LNCaP clone FGC (cell line): ENCODE measurements at places on chromosomes 13 and 19.

- no peak for DNase-seq
Measured at GRCh38 chr13:49326222-49326917, 78.6 kb downstream of the CDADC1 start.

GRCh38 chr13:54078271-54078870, 1049.8 kb downstream of the OLFM4 start:
- no peak for DNase-seq

DNA sequence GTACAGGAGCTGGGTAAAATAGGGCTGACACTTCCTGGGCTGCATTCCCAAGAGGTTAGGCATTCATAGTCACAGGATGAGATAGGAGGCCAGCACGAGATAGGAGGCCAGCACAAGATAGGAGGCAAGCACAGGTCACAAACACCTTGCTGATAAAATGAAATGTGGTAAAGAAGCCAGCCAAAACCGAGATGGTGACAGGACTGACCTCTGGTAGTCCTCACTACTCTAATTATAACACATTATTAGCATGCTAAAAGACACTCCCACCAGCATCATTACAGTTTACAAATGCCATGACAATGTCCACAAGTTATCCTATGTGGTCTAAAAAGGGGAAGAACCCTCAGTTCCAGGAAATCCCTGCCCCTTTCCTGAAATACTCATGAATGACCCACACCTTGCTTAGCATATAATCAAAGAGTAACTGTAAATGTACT, 20.9 kb upstream of the IGSF23 start:
- no peak for DNase-seq

- no peak for DNase-seq
Measured at GRCh38 chr19:39129116-39129515, 3.5 kb downstream of the PAK4 start.

DNA sequence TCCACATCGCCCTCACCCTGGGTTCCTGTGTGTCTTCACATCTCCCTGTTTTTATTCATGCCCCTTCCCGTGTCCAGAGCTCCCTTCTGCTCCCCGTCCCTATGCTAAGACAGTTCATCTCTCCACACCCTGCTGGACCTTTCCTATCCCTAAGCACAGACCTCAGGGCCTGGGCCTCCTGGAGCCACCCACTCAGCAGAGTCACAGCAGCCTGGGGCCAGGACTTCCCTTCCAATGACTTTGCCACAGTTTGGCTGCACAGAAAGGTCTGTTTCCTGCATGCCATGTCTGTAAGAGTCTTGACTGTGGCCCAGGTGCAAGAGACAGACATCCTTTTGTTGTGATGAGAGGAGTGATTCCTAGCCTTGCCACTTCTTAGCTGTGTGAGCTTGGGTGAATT, 470.7 kb downstream of the TSHZ3 start:
- DNase-seq: no peak

DNA sequence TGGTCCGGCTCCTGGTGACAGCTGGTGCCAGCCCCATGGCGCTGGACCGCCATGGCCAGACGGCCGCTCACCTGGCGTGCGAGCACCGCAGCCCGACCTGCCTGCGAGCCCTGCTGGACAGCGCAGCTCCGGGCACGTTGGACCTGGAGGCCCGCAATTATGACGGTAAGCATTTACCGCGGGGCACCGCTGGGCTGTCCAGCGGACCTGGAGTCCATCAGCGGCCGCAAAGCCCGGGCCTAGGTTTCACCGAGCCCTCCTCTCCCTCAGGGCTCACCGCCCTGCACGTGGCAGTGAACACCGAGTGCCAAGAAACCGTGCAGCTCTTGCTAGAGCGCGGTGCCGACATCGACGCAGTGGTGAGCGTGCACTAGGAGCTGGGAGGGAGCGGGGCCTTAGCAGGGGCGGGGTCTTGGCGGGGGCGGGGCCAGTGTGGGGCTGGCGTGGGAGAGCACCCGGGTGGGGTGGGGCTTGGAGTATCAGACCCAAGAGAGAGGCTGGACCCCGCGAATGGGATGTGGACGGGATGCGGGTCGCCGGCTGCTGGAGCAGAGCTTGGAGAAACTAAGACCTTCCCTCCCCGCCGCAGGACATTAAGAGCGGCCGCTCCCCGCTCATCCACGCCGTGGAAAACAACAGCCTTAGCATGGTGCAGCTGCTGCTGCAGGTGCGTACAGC, 8.7 kb downstream of the BCL3 start:
- DNase-seq: no peak

DNA sequence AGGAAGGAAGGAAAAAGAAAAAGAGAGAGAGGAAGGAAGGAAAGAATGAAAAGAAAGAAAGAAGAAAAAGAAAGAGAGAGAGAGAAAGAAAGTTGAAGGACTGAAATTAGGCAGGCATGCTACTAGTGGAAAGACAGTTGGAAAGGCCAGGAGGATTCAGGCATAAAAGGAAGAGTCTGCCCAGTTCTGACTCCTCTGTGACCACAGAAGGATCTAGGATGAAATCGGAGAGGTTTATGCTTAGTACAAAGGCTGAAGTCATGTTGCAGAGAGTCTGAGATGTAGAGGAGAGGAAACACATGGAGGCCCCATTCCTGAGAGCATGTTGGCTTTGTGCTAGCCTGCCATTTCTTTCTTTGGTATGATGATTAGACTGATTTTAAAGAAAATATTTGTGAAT, 246.5 kb upstream of the ARGLU1 start:
- no peak for DNase-seq

DNA sequence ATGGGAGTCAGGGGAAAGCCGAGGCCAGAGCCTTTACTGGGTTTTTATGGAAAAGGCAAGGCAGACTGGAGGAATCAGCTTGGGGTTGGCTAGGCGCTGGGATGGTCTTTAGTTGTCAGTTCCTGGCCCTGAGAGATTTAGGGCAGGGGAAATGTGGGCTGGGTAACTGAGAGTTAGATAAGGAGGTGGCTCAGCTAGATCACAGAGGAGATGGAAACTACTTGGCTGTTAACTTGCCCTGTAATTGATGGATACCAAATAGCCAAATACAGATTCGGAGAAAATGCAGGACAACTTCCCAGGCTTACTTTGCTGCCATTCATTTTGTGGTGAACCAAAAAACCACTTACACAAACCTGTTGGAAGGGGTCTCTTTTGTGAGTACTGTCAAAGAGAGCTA, 54.0 kb downstream of the LRCH1 start:
- DNase-seq: no peak

- DNase-seq: no peak
Measured at GRCh38 chr13:94987869-94988268, 275.5 kb upstream of the SOX21 start.

- DNase-seq: no peak
Measured at GRCh38 chr13:59409634-59410200, 754.0 kb downstream of the DIAPH3 start.

GRCh38 chr13:98548230-98548629, 28.7 kb downstream of the STK24 start:
- no peak for DNase-seq

DNA sequence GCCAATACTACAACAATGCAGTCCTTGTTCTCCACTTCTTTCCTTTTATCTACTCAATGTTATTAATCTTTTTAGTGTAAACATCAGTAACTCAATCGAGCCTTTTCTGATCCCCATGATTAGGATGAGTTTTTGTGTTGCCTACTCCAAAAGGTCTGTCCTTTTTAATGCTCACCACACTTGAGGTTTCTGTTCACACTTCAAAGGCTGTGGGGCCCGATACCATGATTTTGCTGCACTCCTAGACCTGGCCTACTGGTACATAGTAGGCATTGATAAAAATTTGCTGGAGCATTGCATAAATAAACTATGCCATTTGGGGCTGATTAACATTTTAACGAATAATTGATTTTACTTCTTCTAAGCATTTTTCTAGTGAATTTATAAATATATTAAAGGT, 125.4 kb upstream of the KLF12 start:
- DNase-seq: no peak

GRCh38 chr13:30577401-30577852, 40.3 kb upstream of the USPL1 start:
- DNase-seq: no peak

DNA sequence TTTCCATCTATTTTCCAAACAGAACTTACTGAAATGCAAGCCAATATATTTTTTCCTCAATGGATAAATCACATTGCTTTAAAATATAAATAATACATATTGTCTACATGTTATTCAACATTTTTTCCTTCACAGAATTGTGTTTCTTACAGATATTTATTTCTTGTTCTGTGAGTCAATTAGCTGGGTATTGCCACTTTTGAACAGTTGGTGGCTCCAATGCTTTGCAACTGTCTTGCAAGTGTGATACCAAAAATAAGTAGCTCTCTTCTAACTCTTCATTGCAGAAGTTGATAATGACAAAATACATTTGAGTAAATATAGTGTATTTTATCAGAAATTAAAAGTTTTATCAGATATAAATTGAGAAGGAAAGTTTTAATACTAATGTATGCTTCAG, 17.1 kb upstream of the GPC5 start:
- no peak for DNase-seq

- no peak for DNase-seq
Measured at GRCh38 chr13:26914148-26914547, 153.6 kb upstream of the GPR12 start.
